CD4-positive, alpha-beta T cell treated with Interleukin-21 for 1 hour (primary cell): ENCODE measurements at places on chromosomes 3 and 15.

DNA sequence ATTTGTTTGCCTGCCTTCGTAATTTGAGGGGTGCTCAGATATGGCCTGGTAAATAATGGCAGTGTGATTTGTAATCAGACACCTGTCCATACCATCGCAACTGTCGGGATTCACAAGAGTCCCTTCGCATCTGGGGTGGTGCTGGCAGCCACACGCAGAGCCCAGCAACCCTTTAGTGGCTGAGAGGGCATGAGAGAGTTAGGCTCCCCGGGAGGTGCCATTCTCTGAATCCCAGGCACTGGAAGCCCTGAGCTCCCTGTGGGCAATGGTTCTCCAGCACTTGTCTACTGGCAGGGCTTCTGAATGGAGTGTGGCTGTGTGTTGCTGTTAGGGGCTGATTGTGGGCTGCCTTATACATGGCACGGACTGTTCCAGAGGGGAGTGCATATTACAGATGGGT lies 230.1 kb downstream of the EBLN2 start:
- DNase-seq, result no peak

DNA sequence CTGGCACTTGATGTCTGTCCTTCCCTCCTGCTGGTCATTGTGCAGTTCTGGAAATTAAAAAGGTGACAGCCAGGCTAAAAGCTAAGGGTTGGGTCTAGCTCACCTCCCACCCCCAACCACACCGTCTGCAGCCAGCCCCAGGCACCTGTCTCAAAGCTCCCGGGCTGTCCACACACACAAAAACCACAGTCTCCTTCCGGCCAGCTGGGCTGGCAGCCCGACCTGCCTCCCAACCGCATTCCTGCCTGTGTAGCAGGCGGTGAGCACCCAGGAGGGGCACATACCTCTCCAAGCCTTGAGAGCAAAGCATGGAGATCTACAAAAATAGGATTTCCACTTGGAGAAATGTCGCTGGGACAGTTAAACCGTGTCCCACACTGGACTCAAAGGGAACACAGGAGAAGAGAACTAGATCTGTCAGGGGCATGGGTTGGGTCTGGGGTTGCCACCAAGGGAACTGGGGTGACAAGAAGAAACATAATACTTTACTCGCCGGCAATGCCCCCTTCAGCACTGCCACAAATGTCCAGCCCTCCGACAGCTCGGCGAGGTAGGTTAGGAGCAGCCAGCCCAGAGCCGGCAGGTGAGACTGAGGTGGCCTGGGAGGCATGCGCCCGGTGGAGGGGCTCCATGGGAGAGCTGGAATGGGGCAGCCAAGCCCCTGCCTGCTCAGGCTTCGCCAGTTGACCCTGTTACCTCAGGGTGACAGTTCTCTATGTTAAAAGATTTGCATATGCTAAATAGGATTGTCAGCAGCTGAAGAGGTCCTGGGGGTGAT lies 52.2 kb downstream of the EXOG start:
- no peak for DNase-seq

GRCh38 chr3:72004749-72005292 lies 219.9 kb upstream of the PROK2 start:
- DNase-seq, result no peak

DNA sequence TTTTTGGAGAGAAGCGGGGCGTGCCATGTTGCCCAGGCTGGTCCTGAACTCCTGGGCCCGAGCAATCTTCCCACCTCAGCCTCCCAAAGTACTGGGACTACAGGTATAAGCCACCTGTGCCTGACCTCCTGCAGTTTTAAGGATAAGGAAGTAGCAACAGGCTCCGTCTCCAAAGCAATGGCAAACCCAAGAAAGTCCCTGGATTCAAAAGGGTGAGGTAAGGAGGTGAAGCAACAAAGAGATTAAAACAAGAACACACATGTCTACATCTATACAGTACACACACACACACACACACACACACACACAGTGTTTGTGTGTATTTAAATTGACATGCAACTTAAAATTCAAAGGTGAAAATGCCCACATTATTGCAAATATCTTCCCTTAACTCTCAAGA lies 58.9 kb downstream of the ABCC5 start:
- DNase-seq, result no peak
